ENCODE measurements at places on chromosomes 12 and 14. TPM values are rescaled to one million over a fixed set of nuclear protein-coding genes. Genes with fewer than 3 reads are reported as not detected.

The ETNK1 gene
- 19.7 TPM for polyA plus RNA-seq

The PLEKHG7 gene
- 0.13 TPM for polyA plus RNA-seq

The COL2A1 gene
- polyA plus RNA-seq = 16.9 TPM

The STXBP6 gene
- polyA plus RNA-seq = 15.4 TPM

The PARPBP gene
- 5.4 TPM for polyA plus RNA-seq

The WNT5B gene
- 34.3 TPM for polyA plus RNA-seq

The PPP4R4 gene
- 0.13 TPM for polyA plus RNA-seq

The CD163L1 gene
- polyA plus RNA-seq = 7.4 TPM

The AP5M1 gene
- 34.1 TPM for polyA plus RNA-seq

The HCAR1 gene
- polyA plus RNA-seq = 0.10 TPM

The WBP11 gene
- 56.9 TPM for polyA plus RNA-seq

The REP15 gene
- polyA plus RNA-seq = 0.90 TPM

The PPFIA2 gene
- polyA plus RNA-seq = 1.8 TPM

The ZNF605 gene
- polyA plus RNA-seq = 12.4 TPM

The KLHDC2 gene
- polyA plus RNA-seq = 75.0 TPM

The ERP27 gene
- 0.11 TPM for polyA plus RNA-seq

The INHBC gene
- polyA plus RNA-seq = 0.25 TPM

The KRT4 gene
- not detected for polyA plus RNA-seq

The IFNG-AS1 gene
- polyA plus RNA-seq = 0.15 TPM

The RAD51B gene
- polyA plus RNA-seq = 7.3 TPM

The SSPN gene
- 106 TPM for polyA plus RNA-seq

The SLC2A13 gene
- polyA plus RNA-seq = 3.5 TPM

The CACNA1C gene
- polyA plus RNA-seq = 3.2 TPM

The CD69 gene
- 0.61 TPM for polyA plus RNA-seq

The PSMD9 gene
- 39.4 TPM for polyA plus RNA-seq

The GPR137C gene
- 4.2 TPM for polyA plus RNA-seq

The IRAK3 gene
- polyA plus RNA-seq = 4.4 TPM

The TSHR gene
- polyA plus RNA-seq = 0.65 TPM

The TSPAN19 gene
- 0.28 TPM for polyA plus RNA-seq

The KLHL33 gene
- polyA plus RNA-seq = 1.1 TPM

The KLRK1 gene
- polyA plus RNA-seq = 0.58 TPM

The C12orf54 gene
- 0.44 TPM for polyA plus RNA-seq

The DIO2 gene
- polyA plus RNA-seq = 1.8 TPM

The CAPS2 gene
- 2.1 TPM for polyA plus RNA-seq

The IL25 gene
- not detected for polyA plus RNA-seq
